Spleen (tissue), 13 donors: ENCODE measurements at places on chromosomes 6 and 20. TPM values are rescaled to one million over a fixed set of nuclear protein-coding genes. Genes with fewer than 3 reads are reported as not detected.

DNA sequence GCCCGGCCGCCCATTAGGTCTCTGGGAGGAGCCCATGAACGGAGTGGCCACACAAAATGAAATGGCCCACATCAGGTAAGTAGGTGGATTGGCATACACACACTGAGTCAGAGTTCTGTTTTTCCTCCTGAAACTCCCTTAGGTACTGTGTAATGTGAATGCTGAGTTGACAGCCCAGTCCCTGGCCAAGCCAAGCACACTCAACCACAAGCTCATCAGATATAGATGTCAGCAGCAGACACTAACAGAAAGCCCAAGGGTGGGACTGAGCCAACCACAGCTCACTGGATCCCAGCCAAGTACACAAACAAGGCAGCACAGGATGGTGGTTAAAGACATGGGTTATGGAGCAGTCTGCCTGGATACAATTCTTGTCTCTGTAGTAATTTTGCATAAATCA, 403.4 kb downstream of the GJA1 start:
- DNase-seq = no peak

GRCh38 chr20:63580796-63581461, 6.9 kb upstream of the HELZ2 start:
- DNase-seq = peak; percentile 86

DNA sequence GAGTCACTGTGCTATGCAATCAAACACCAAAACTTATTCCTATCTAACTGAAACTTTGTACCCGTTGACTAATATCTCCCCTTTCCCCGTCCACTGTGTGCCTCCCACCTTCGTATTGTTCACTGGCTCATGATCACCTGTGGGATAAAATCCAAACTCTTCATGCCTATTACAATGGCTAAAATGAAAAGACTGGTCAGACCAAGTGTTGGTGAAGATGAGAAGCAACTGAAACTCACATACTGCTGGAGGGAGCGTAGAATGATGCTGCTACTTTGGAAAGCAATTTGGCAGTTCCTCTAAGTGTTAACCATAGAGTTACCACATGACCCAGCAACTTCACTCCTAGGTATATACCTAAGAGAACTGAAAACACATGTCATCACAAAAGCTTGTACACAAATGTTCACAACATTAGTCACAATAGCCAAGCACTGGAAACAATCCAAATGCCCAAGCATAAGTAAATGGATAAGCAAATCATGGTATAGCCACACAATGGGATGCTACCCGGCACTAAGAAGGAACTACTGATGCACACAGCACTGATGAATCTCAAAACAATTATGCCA, 13.1 kb downstream of the RPS10 start:
- DNase-seq = no peak

Gene TNNC2
- not detected for total RNA-seq

DNA sequence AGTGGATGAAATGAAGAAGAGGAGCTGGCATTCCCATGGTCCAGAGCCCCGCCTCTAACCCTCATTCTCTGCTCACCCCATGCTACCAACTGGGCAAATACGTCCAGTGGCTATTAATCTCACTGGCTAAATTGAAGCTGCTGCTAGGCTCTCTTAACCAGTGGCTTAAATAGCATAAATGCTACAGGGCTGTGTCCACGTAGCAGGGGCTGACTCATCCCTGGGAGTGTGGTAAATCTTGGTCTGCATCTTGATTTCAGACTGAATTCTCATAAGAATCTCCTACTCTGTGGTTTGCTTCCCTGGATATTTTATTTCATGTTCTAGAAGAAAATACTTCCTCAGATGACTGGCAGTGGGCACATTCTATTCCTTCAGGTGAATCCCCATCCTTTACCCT, 193.1 kb upstream of the ARG1 start:
- DNase-seq = no peak

- no peak for DNase-seq
Measured at GRCh38 chr6:68296126-68296525, 339.0 kb upstream of the ADGRB3 start.

DNA sequence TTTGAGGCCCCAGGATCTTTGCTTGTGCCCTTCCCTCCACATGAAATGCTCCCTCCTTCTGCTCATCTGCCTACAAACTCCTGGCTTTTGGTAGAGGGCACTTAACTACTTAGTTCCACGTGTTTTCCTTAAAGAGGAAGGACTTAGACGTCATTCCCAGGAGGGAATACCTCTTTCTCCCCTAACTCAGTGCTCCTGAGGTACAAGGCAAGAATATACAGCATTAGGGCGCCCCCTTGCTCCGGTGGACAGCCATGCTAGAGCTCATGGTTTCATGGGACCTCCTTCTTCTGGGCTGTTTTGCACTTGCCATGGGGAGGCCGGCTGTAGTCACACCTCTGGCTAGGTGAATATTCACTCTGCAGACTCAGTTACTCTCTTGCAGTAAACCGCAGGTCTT, 93.8 kb upstream of the LY86 start:
- DNase-seq = peak; percentile 84

Gene RAD21L1
- not detected for total RNA-seq

- DNase-seq = no peak
Measured at GRCh38 chr6:11006061-11006460, 38.0 kb downstream of the ELOVL2 start.

Gene STMN3
- 44.8 TPM for total RNA-seq

GRCh38 chr6:3569816-3570215, 113.0 kb upstream of the SLC22A23 start:
- no peak for DNase-seq

- peak; percentile 76 for DNase-seq
Measured at GRCh38 chr20:63951398-63952209, 4.6 kb downstream of the UCKL1 start.

DNA sequence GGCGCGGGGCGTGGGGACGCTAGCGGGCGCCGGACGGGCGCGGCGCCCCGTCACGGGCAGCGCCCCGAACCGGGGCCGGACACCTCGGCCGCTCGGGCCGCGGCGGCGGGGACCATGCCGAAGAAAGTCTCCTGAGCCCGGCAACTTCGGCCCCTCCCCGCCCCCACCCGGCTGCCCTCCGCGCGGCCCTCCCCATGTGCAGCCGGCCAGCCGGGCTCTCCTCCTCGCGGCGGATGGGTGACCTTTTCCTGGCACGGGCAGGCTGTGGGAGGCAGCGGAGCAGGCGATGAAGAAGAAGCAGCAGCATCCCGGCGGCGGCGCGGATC, 278 bp downstream of the UST start:
- DNase-seq = peak; percentile 88

Gene MATN4
- total RNA-seq = not detected

Gene SAMD3
- 17.5 TPM for total RNA-seq

Gene LPA
- total RNA-seq = not detected

DNA sequence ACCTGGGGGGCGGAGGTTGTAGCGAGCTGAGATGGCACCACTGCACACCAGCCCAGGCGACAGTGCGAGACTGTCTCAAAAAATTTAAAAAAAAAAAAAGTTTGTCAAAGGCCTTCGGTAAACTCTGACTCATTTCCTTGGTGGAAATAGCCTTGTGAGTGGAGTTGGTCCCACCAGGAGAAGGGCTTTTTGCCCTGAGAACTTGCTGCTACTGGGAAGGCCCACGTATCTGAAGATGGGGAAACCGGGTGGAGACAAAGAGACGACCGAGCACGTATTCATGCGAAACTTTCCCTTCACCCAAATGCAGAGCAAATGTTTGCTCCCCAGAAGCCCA, 51.7 kb downstream of the SLC22A23 start:
- DNase-seq = no peak

DNA sequence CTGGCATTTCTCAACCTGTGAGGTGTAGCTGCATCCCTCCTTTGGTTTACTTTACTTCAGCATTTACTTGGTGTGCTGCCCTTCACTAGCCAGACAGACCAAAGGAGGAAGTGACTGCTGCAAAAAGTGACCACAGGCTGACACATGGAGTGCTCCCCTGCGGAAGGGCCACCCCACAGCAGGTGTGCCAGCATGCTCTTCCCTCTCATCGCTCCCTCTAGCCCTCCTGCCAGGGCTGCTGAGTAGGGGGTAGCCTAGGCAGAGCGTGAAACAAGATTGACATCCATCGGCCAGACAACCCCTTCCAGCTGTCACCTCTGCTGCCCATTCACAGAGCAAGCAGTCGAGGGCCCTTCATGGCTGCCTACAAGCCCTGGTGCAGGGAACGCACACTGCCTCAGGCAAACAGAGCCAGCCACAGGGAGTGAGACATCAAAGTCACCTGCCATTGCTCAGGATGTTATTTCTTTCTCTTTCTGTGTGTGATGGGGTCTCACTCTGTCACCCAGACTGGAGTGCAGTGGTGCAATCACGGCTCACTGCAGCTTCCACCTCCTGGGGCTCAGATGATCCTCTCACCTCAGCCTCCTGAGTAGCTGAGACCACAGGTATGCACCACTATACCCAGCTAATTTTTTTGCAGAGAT, 102.0 kb upstream of the RPS6KA2 start:
- no peak for DNase-seq

GRCh38 chr20:35871259-35871771, 83.0 kb downstream of the SCAND1 start:
- no peak for DNase-seq

Gene KCNB1
- total RNA-seq = 3.2 TPM

- no peak for DNase-seq
Measured at GRCh38 chr6:105087571-105088211, 92.1 kb downstream of the POPDC3 start.

GRCh38 chr6:15453622-15454021, 207.8 kb downstream of the JARID2 start:
- DNase-seq = no peak

DNA sequence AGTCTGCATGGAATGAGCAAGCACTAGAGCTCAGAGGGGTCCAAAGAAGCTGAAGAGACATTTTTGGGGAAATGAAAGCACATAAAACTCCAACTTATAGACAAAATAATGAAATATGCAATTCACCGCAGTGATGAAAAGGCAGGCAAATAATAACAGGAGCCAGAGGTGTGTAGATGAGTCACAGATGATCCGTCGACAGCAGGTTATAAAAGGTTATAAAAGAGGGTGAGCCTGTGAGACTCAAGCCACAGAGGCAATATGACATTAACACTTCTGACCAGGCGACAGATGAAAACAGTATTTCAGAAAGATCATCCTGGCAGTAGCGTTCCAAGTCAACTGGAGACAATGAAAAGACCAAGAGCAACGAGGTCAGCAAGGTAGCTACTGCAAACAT, 35.8 kb upstream of the ANKRD60 start:
- no peak for DNase-seq

DNA sequence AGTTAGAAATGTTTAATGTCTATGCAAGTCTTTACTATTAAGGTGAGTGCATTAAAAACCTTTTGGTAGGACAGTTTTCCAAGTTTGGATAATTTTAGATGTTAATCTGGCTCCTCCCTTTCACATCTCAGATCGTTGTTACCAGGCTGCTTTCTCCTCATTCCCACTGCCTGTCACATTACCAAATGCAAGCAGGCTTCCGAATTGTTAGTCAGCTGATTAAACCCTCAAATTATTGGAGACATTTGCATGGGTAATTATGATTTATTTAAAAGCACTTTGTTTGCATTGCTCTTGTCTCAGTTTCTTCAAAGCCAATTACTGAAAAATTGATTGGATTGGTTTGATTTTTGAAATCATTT, 816.5 kb downstream of the KIF16B start:
- no peak for DNase-seq

DNA sequence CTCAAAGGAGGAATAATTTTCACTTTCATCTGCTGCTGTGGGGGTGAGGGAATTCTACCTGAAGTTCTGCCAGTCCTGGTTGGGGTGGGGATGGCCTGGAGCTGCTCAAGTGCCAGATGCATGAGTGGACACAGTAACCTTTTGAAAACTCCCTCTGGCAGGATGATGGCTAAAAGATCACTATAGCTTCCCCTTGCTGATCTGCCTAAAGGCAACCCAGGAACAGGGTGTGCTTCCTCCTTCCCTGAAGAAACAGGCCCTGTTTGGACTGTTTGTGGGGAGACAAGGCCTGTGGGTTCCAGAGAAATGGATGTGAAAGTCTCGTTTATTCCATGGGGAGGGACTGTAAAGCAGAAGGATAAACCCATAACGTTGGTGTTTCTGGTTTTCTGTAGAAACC, 176.9 kb downstream of the DTNBP1 start:
- no peak for DNase-seq

GRCh38 chr6:49543087-49543858, 7.2 kb upstream of the C6orf141 start:
- DNase-seq = no peak

Gene HLA-DOA
- total RNA-seq = 78.4 TPM

DNA sequence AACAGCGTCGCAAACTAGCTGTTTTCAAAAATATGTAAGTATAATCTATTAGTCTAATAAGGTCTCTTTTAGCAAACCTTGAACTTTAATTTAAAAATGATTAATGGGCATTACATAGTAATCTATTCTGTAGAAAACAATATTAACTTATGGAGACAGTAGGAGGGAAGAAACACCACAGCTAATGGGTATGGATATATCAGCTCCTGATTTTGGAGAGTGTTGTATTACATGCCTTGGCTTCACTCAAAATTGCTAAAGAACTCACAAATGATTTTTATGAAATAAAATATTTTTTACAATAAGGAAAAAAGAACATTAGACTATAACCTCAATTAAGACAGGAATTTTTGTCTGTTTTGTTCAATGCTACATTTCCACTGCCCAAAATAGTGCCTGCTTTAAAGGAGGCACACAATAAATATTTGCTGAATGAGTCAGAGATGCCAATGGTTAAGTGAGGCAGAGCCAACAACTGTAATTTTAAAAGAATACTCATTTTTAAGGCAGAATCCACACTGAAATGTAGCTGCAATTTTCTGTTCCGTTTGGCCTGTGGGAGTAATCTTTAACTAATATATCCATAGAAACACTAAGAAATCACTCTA, 15.7 kb downstream of the ATG5 start:
- no peak for DNase-seq

DNA sequence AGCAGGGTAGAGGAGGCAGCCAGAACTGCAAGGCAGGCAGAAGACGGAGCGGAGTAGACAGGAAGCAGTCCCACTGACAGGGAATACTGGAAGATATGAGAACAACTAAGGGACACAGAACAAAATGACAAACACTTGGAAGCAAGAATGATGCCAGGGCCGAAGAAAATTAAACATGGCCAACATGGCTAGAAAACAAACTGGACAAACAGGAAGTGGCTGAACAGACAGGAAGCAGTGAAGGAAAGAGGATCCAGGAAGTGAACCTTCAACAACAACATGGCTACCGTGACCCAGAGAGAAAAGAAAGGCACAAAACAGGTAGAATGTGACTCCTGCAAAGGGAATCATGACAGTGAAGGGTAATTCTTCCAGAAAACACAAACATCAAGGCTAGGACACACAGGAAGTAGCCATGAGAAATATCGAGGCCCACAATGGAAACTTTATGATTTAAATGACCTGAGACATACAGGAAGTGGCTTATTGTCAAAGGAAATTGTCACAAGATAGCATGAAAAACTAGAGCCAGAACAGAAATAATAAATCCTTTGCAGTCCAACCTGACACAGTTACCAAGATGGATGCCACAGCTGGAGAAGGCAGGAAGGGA, 9.1 kb downstream of the COL11A2 start:
- DNase-seq = no peak
